ENCODE measurements at places on chromosomes 5 and 9.

DNA sequence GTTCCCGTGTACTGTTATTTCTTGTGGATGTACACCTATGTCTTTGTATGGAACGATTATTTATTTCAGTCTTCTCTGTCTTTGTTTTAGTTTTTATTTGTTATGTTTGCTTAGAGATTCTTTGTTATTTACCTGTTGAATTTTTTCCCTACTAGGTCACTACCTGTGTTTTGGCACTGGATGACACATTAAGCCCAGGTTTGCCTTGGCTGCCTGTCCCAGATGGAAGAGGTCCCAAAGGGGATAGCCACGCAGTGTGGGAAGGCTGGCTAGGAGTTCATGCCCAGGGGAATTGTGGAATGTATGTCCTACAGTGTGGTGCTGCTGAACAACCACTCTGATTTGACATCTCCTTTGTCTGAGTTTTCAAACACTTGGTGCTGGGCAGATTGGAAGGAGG is 15.6 kb upstream of the SLC36A2 start:
- no peak for DNase-seq

DNA sequence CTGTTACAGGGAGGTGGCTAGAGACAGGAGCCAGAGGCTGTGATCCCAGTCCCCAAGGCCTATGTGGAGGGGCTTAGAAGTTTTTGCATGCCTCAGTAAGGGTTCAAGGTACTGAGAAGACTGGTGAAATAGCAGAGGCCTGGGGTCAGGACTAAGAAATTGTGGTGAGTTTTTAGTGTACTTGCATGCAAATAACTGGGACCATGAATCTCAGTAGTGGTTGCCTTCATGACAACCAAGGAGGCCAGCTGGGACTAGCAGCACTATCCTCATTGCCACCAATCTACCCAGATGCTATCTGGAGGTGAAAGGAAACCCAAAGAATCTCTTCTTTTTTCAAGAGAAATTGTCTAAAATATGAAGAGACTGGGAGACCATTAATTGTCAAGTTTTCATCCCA is 395.1 kb downstream of the CETN3 start:
- no peak for DNase-seq

- no peak for DNase-seq
These were observed 118.2 kb downstream of the SSBP2 start for GRCh38 chr5:81632679-81633078.

DNA sequence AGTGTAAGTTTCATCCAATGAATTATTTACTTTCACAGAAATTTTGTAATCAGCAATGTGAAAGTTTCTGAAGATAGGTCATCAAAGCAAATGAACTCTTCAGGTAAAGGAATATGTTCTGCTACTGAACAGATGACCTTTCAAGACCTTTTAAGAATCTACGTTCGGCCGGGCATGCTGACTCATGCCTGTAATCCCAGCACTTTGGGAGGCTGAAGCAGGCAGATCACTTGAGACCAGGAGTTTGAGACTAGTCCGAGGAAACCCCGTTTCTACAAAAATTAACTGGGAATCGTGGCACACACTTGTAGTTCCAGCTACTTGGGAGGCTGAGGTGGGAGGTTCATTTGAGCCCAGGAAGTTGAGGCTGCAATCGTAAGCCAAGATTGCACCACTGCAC is 578.4 kb upstream of the COX7C start:
- no peak for DNase-seq

DNA sequence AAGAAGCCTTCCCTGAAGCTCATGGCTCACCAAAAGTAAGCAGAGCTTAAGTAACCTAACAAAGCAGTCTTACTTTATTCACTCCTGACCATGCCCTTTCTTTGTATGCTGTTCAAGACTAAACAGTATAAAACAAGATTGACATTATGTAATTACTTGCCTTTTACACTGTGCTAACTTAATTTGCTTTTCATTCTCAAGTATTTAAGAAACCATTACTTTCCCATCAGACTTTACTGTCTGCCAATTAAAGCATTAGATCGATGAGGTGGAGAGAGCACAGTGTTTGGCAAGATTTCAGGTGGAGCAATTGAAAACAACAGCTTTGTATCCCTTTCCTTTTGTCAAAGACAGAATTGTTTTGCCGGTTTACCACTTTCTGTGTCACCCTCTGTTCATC is 98.2 kb downstream of the RORB start:
- no peak for DNase-seq

- DNase-seq = peak; percentile 74
These were observed 17.1 kb downstream of the KCTD16 start for GRCh38 chr5:144187699-144188294.
